ENCODE measurements at places on chromosomes 12 and 14.

DNA sequence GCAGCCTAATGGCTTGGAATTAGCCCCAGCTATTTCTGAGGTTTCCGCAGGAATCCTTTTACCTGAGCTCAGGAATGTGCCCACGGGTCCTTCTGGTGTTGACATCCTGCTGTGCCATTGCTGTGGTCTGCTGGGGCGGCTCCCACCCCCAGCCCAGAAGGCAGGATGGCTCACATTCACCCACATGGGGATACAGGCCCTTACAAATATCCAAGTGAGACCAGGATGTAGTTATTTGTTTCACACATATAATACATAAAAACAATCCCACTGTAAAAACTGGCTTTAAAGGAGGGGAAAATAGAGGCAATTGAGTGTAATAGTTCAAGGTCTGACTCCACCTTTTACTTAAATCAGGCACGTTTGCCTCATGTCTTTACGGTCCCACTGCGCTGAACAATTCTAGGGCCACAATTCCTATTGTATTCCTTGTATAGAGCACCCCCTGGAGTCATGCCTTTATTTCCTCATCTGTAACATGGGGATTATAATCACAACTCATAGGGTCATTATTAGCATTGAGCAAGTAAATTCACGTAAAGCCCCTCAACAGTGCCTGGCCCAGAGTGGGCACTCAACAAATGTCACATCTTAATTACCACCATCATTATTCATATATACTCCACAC is 57.2 kb upstream of the FICD start:
- no peak for DNase-seq

DNA sequence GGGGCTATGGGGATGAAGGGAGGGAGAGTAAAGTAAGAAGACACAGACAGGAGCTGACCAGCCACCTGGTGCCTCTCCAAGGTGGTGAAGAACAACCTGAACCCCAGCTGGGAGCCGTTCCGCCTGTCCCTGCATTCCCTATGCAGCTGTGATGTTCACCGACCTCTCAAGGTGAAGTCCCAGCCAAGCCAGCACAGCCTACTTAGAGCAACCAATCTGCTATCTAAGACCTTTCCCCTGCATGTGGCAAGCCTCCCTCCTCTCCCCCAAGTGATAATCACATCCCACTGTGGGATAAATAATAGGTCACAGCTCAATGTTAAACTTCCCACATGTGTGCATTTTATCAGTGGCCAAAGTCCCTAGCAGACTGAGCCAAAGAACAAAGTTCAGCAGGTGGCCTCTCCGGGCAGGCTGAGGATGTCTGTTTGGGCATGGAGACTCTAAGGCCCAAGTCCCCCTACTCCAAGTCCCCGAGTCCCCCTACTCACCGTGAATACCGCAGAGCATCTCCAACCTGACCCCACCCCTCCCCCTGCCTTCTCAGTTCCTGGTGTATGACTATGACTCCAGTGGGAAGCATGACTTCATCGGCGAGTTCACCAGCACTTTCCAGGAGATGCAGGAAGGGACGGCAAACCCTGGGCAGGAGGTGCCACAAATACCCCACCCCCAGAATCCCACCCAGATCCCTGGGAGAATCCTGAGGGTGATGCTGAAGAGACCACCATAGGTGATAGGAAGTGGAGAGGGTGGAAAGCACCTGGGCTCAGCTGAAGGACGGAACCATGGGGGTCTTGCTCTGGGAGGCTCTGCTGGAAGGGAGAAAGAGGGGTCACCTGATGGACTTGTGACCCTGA is 3.5 kb downstream of the CPNE6 start:
- no peak for DNase-seq

GRCh38 chr12:128534906-128535305 is 267.9 kb downstream of the TMEM132C start:
- no peak for DNase-seq

- DNase-seq: no peak
Measured at GRCh38 chr12:107362960-107363359, 269.6 kb upstream of the CRY1 start.

DNA sequence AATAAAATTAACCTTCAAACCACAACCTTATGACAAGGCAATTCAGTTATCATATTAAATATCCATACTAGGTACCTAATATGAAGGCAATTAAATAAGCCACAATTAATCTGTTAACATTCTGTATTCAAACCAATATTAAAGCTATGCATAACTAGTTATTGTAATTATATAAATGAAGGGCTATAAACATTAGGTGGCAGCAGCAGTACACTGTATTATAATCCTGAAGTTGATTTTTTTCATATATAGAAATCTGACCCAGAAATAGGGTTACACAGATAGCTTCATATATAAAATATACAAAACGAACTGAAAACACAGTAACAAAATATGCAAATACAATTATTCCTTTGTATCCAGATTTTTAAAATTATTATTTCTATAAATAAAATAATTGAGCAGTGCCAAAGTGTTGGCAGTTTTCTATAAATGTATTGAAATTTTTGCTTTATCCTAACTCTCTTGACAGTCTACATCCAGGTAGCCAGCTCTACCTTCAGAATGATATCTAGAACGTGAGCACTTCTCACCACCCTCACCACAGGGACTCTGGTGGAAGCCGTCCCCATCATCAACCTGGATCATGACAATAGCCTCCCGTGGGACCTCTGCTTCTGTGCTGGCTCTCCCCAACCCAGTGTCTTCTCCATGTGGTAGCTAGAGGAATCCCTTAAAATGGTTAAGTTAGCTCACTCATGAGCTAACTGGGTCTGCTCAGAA is 136.2 kb downstream of the MED13L start:
- DNase-seq: no peak

DNA sequence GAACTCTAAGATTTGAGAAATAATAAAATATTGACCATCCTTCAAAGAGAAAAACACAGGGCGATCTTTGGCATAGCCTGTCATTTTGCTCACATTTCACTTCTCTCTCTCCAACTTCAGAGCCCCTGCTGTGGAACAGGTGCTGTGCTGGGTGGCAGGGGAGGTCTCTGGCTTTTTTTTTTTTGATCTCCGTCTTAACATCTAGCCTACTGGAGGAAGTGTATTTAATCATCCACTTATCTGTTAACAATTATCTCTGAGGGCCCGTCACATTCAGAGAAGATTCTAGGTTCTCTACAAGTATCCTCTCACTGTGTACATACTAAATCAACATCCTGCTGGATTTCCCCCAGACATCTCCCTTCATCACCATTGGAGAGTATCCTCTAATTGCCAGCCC is 34.1 kb downstream of the CHST11 start:
- DNase-seq: no peak

DNA sequence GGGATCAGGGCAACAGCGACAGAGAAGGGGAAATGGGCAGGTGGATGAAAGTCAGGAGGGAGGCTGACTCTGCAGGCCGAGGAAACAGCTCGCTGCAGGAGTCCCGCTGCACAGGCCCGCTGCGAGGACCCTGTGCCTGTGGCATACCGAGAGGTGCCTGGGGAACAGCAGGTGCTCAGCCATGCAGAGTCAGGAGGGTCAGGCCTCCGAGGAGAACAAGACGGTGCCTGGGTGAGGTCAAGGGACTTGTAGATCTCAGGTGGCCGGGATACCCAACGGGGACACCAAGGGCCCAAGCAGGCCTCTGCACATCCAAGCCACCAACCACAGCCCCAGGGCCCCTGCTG is 67.5 kb downstream of the NCOR2 start:
- DNase-seq: no peak

- no peak for DNase-seq
Measured at GRCh38 chr12:109735825-109736551, 22.4 kb downstream of the FAM222A start.

DNA sequence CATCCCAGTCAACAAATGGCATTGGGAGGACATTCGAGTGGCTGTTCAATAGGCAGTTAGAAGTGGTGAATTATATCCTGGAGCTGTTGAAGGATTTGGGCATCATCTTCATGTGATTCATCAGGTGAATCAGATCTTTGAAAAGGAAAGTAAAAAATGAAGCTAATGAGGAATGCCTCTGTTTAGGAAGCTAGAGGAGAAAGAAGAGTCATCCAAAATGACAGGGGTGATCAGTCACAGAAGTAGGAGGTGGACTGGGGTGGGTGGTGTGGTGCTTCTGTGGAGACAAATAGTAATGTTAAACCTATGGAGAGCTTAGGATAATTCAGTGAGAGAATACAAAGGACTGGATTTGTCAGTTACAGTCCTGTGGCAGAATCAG is 32.7 kb downstream of the DIP2B start:
- DNase-seq: no peak

DNA sequence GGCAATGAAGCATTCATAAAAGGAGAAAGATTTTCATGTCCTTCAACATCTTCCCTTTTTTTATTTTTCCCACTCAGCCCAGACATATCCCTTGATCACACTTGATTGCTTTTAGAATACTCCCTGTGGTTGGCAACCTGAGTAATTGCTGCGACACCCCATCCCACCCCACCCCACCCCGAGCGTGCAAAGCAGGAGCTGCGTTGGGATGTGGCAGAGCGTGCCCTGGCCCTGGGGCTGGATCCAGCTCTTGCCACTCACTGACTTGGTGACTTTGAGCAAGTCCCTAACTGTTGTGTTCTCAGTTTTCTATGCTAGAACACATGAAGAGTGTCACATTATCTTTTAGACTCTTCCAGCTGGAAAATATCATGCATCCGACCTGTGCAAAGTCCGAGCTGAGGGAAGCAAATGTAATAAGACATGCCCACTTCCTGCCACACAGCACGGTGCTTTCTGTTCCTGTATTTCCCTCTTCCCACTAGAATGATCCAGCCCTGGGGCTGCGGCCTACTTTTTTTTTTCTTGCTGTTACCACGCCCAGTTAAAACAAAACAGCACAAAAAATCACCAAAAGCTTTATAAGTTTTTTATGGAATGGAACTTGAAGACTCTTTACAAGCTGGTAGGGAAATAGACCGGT is 4.0 kb downstream of the ASCL4 start:
- no peak for DNase-seq

DNA sequence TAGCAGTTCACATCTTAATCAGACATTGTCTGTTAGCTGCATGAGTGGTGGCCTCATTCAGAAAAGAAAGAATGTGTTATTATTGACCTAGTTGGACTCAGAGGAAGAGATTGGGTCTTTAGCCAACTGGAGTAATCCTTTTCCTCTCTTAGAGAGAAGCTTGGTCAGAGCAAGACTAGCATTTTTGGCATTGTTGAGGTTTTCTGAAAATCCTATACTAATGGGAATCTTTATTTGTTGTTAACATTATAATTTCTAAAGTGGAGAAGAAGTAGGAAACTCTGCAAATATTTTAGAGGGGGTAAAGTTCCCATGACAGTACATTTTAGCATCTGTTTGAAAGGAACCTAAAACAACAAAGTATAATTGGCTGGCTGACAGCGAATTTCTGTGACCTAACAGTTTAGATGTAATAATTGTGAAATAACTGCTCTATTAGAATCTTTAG is 9.7 kb downstream of the TOX4 start:
- no peak for DNase-seq

- no peak for DNase-seq
Measured at GRCh38 chr14:95323361-95323760, 3.7 kb upstream of the CLMN start.

DNA sequence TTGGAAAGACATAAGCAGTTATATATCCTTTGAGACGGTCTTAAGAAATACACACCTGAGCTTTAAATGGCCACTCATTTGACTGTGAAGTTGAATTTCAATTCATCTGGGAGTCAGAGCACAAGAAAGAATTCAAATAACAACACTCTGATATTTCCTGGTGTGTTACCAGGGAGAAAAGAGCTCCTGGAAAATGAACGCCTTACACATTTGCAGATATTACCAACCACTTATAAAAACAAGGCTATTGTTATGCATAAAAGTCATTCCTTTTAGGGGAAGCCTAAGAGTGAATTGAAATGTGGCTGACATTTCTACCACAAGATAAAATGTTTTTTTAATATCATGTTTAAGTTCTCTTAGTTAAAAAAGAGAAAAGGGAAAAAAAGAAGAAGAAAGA is 229.2 kb upstream of the PLEKHG7 start:
- DNase-seq: no peak

GRCh38 chr12:90299666-90300065 is 591.0 kb upstream of the ATP2B1 start:
- DNase-seq: no peak

GRCh38 chr12:76556368-76556767 is 3.2 kb downstream of the OSBPL8 start:
- no peak for DNase-seq

DNA sequence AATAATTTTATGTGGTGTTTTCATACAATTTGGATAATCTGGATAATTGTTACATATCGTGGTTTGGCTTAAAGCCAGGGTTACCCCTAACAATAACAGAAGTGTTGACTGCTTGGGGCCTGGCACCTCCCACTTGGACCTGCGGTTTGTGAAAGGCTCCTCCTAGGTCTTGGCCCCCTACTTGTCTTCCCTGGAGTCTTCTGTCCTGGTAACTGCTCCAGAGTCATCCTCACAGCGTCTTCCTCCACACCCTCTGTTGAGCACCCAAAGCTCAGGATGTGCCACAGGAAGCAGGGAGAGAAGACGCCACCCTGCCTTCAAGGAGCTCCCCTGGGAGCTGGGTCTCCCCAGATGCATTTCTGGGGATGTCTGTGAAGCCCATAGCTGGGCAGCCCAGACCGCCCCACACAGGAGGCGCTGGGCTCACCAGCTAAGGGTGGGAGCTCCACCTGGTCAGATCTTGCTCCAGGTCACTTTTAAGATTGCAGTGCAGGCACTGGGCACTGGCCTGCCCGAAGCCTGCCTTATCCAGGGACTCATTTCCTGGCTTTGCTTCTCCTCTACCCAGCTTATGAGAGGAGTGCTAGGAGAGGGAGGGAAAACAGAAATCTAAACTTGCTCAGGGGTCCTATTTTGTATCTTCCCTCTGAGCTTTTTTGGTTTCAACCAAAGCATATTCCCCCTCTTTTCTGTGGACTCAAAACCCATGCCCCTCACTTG is 98.2 kb downstream of the ZFP36L1 start:
- DNase-seq: no peak

DNA sequence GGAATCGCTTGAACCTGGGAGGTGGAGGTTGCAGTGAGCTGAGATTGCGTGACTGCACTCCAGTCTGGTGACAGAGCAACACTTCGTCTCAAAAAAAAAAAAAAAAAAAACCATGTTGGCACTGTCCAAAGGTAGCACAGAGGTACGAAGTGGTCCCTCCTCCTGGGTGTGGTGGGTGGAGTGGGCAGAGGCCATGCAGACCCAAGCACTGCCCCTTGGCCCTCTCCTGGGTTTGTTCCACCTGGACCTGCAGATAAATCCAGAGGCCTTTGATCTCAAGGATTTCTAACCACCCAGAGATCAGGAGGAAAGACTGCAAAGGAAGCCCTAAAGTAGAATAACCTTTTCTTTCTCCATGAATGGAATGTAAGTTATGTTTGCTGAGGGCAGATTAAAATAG is 8.7 kb upstream of the GALNT6 start:
- DNase-seq: no peak
